ENCODE measurements at places on chromosomes 12 and 14.

- no peaks in the 10 kb centered on the region for H3K36me3 ChIP-seq
- H3K27me3 ChIP-seq, result no peaks in the 10 kb centered on the region
- no peak overlapping the region for H3K27ac ChIP-seq
- no peak for DNase-seq
- H3K4me1 ChIP-seq, result peaks cover 12% of the 10 kb centered on the region
- no peak overlapping the region for H3K4me3 ChIP-seq
Observed at GRCh38 chr12:13046964-13047363, 2.8 kb downstream of the FAM234B start.

GRCh38 chr12:71780237-71780822, 25.7 kb downstream of the RAB21 start:
- no peaks in the 10 kb centered on the region for H3K4me1 ChIP-seq
- no peak for DNase-seq
- no peaks in the 10 kb centered on the region for H3K27me3 ChIP-seq
- H3K27ac ChIP-seq, result no peak overlapping the region

- H3K36me3 ChIP-seq, result no peaks in the 10 kb centered on the region
- no peaks in the 10 kb centered on the region for H3K27me3 ChIP-seq
- H3K27ac ChIP-seq, result no peak overlapping the region
- H3K4me3 ChIP-seq, result no peak overlapping the region
- H3K4me1 ChIP-seq, result peaks cover 7% of the 10 kb centered on the region
Observed at GRCh38 chr12:94813314-94813713, 163.0 kb upstream of the TMCC3 start.

DNA sequence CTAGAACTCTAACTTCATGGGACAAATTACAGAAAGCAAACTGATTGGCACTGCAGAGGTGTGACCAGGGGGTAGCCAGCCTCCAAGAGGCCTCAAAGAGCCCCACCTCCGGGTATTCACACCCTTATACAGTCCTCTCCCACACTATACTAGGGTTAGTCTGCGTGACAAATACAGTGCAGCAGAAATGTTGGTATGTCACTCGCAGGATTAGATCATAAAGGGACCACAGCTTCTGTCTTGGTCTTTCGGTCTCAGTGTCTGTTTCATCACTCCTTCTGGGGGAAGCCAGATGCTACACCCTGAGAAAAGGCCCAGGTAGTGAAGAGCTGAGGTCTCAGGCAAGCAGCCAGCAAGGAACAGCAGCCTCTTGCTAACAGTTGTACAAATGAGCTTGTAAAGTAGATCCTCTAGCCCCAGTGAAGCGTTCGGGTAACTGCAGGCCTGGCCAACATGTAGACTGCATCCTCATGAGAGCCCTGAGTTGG, 68.9 kb upstream of the SAV1 start:
- H3K27ac ChIP-seq, result no peak overlapping the region
- H3K4me1 ChIP-seq, result no peaks in the 10 kb centered on the region

DNA sequence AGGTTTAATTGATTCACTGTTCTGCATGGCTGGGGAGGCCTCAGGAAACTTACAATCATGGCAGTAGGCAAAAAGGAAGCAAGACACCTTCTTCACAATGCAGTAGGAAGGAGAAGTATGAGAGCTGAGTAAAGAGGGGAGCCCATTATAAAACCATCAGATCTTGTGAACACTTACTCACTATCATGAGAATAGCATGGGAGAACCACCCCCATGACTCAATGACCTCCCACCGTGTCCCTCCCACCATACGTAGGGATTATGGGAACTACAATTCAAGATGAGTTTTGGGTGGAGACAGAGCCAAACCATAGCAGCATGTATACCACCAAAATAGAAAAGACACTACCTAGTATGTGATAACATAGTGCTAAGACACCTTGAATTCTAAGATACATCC, 2.9 kb upstream of the HMGA2 start:
- DNase-seq, result no peak
- H3K4me1 ChIP-seq, result peaks cover 27% of the 10 kb centered on the region
- H3K27me3 ChIP-seq, result peaks cover 19% of the 10 kb centered on the region
- no peaks in the 10 kb centered on the region for H3K36me3 ChIP-seq
- no peak overlapping the region for H3K27ac ChIP-seq

DNA sequence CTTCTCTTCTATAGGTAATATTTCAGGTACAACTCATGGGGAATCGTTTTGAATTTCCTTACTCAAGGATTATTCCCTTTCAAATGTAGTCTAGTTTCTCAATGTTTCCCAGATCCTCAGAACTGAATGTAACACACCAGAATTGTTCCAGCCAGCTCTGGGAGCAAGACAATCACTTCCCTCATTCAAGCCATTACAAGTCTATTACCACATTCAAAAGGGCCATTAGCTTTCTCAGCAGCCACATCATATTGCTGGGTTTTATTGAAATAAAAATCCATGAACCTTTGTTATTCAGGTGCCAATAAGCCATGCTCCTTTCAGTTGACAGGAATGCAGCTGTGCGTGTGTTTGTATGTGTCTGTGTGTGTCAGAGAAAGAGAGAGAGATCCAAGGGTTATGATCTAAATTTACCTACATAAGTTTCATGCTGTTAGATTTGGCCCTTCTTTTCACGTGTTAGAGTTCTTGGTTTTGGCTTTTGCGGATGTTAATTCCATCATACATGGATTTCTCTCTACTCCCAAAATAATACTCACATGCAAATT, 357.7 kb downstream of the BCAT1 start:
- DNase-seq, result no peak
- no peaks in the 10 kb centered on the region for H3K36me3 ChIP-seq
- H3K27ac ChIP-seq, result no peak overlapping the region

GRCh38 chr12:12387501-12387900, 30.6 kb downstream of the BORCS5 start:
- H3K27me3 ChIP-seq, result no peaks in the 10 kb centered on the region
- H3K36me3 ChIP-seq, result peaks cover 5% of the 10 kb centered on the region
- DNase-seq, result no peak
- no peak overlapping the region for H3K4me3 ChIP-seq

- H3K4me1 ChIP-seq, result peaks cover 18% of the 10 kb centered on the region
- no peaks in the 10 kb centered on the region for H3K27me3 ChIP-seq
- H3K27ac ChIP-seq, result no peak overlapping the region
- H3K36me3 ChIP-seq, result no peaks in the 10 kb centered on the region
Observed at GRCh38 chr14:34646570-34647255, 16.8 kb upstream of the SNX6 start.

- H3K36me3 ChIP-seq, result no peaks in the 10 kb centered on the region
- H3K4me1 ChIP-seq, result no peaks in the 10 kb centered on the region
- peaks cover 42% of the 10 kb centered on the region for H3K27me3 ChIP-seq
Observed at GRCh38 chr12:130719263-130719859, 3.3 kb upstream of the RIMBP2 start.
